Left kidney (tissue), 8 donors: ENCODE measurements at places on chromosomes 1 and 21.

- no peak for DNase-seq
Measured at GRCh38 chr21:29499734-29500343, 201.1 kb downstream of the BACH1 start.

DNA sequence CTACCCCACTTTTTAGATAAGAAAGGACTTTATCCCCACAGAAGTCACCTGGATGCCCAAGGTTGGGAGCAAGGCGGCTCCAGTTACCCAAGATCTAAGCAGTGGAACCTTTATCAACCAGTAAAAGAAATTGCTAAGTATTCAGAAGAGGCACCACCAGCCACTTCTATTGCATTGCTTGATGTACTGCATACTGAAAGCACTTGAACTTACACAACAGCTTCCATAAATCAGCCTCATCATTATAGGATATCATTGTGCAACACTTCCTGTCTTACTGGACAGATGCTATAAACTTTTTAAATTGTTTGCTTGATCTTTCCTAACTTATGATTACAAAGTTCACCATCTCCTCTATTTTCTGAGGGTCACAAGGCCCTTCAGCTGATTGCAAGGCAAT lies 642.7 kb upstream of the CXADR start:
- no peak for DNase-seq

- DNase-seq = no peak
Measured at GRCh38 chr1:153396461-153396860, 5.6 kb upstream of the S100A8 start.

GRCh38 chr1:182035097-182035770 lies 26.3 kb downstream of the ZNF648 start:
- DNase-seq = no peak

- DNase-seq = no peak
Measured at GRCh38 chr1:118866330-118866729, 121.8 kb downstream of the TBX15 start.

DNA sequence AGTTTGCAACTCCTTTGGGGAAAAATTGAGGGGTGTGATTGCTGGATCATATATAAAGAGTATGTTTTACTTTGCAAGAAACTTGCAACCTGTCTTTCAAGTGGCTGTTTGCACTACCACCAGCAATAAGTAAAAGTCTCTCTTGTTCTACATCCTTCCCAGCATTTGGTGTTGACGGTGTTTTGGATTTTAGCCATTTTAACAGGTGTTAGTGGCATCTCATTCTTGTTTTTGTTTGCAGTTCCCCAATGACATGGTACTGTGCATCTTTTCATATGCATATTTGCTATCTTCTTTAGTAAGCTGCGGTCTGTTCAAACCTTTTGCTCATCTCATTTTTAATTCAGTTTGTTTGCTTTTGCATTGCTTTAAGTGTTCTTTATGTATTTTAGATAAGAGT lies 535.5 kb downstream of the LRRIQ3 start:
- DNase-seq = no peak

DNA sequence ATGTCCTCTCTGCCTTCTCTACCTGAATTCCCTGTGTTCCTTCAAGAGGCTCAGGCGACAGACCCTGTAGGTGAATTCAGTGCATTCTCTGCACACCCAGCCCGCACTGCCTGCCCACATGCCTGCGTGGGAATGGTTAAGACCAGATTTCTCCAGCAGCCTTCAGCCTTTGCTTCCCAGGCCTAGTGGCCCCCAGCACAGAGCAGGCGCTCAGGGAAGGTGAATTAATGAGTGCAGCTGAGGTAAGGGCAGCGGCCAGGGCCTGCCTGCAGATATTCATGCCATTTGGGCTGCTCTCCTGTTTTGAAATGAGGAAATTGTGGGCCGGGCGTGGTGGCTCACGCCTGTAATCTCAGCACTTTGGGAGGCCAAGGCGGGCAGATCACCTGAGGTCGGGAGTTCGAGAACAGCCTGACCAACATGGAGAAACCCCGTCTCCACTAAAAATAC lies 45.5 kb downstream of the IER5 start:
- DNase-seq = no peak

GRCh38 chr1:33634806-33635205 lies 162.4 kb downstream of the ZSCAN20 start:
- DNase-seq = peak; percentile 28

DNA sequence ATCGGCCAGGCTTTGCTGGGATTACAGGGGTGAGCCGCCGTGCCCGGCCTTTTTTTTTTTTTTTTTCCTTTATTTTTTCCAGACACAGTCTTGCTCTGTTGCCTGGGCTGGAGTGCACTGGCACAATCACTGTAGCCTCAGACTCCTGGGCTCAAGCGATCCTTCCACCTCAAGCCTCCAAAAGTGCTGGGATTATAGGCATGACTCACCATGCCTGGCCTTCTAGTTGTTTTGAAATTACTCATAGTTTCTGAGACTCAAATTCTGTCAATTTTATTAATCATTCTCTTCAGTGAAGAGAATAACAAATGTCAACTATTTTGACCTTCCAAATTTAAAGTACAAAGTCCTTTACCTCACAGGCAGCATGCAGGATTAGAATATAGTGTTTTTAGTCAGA lies 374.5 kb downstream of the PLA2G4A start:
- DNase-seq = no peak
